ENCODE measurements at places on chromosomes 7 and 10.

GRCh38 chr10:94210440-94211168 is 152.1 kb downstream of the NOC3L start:
- DNase-seq, result no peak

DNA sequence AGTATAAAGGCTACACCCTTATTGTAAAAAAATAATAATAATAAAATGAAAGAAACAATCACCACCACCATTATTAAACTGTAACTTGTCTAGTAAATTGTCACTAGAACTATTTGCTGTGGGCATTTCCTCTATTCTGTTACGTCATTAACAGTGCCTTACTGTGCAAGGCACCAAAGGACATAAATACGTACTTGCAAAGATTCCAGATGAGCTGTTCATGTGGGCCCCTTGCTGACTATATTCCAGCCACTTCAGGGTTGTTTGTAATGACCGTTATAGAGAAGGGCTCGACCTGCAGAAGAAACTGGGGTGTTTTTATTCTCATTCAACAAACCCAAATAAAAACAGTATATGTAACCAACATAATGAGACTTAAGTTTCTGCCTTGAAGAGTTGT is 60.4 kb downstream of the KLRG2 start:
- DNase-seq, result no peak

DNA sequence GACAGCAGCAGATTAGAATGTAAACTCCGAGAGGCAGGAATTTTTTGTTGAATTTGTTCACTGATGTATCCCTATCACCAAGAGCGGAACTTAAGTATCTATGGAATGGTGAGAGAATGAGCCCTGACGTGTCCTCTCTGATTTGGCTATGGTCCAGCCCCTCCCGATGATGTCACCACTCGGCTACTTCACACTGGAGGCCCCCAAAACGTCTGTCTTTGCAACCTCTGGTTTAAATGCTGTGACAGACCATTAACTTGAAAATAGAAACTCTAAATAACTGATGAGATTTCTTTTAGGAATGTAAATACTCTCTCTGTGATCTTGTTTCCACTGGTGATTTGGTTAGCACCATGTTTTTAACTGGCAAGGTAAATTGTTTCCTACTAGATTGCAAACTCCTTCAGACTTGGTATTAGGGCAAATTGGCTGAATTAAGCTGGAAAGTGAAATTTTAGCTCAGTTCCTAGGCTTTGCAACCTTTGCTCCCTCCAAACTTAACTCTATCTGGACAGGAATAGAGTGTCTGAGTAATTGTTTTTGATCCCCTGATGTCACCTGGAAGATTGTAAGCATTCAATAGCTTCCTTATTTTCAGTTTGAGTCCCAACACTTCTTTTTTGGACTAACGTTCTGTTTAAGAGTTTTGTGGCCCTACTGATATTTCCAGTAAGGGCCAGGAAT is 19.1 kb downstream of the SLC16A12 start:
- DNase-seq, result no peak

DNA sequence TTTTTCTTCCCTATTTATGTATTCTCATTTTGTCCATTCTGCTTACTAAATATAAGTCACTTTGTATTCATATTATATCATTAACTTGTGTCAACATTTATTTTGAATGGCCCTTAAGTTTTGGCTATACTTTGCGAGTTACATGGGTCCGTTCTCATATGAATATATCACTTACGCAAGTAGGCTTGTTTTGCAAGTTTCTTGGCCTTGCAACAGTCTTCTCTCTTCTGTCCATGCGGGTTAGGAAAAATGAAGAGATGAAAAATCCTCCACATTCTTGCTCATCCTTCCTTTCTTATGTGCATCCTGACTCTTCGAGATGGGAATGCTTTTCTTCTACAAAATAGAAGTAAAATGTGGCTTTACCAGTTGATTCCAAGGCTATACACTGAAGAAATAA is 82.8 kb downstream of the GPR158 start:
- no peak for DNase-seq

GRCh38 chr10:126705951-126706565 is 35.6 kb upstream of the C10orf90 start:
- no peak for DNase-seq

GRCh38 chr7:27345997-27346396 is 103.4 kb downstream of the EVX1 start:
- no peak for DNase-seq

DNA sequence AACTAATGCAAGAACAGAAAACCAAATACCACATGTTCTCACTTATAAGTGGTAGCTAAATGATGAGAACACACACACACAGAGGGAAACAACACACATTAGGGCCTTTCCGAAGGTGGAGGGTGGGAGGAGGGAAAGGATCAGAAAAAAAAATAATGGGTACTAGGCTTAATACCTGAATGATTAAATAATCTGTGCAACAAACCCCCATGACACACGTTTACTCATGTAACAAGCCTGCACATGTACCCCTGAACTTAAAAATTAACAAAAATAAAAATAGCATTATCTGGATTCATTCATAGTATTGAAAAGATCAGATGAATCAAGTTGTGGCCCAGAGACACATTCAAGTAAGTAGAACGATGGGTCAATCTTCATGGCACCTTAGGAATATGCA is 159.5 kb upstream of the POT1 start:
- DNase-seq, result no peak

DNA sequence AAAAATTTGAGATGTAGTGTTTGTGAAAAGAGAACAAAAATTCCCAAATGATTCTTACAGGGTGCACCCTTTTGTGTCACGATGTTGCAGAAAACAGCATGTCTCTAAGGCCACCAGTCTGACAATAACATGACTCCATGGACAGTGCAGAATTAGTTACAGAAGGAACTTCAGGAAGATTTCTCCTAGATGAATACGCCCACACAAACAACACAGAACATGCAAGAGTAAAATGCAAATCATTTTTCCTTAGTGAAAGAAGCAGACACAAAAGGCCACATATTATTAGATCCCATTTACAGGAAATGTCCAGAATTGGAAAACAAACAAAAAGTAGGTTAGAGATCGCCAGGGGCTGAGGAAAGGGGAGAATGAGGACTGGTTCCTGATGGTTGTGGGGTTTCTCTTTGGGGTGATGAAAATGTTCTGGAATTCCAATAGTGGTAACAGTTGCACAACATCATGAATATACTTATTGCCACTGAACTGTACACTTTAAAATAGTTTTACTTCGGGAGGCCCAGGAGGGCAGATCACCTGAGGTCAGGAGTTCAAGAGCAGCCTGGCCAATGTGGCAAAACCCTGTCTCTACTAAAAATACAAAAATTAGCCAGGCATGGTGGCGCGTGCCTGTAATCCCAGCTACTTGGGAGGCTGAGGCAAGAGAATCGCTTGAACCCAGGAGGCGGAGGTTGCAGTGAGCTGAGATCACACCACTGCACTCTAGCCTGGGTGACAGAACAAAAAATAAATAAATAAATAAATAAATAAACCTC is 10.2 kb downstream of the ZC3HAV1 start:
- DNase-seq, result peak; percentile 35
